ENCODE measurements at places on chromosomes 3 and 15.

DNA sequence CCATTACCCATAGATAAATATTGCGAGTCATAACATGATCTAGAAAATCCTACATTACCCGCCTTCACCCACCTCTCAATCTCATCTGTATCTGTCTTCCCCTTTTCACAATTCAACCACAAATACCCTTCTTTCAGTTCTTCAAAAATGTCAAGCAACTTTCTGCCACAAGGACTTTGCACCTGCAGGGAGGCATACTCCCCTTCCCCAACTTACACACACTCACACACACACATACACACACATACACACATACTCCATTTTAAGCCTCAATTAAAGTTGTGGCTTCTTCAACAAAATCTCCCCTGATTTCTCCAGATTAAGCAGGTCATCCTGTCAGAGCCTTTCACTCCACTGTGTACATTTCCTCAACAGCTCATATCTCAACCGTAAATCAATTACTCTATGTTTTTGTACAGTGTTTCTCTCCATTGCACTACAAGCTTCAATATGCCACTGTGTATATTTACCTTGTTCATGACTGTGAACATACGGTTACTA is 33.1 kb upstream of the CCDC50 start:
- DNase-seq, result no peak

GRCh38 chr15:80161468-80162016 is 8.7 kb downstream of the FAH start:
- DNase-seq, result no peak

- DNase-seq, result no peak
These were observed 9.9 kb upstream of the CD200R1L start for GRCh38 chr3:112856537-112856936.

DNA sequence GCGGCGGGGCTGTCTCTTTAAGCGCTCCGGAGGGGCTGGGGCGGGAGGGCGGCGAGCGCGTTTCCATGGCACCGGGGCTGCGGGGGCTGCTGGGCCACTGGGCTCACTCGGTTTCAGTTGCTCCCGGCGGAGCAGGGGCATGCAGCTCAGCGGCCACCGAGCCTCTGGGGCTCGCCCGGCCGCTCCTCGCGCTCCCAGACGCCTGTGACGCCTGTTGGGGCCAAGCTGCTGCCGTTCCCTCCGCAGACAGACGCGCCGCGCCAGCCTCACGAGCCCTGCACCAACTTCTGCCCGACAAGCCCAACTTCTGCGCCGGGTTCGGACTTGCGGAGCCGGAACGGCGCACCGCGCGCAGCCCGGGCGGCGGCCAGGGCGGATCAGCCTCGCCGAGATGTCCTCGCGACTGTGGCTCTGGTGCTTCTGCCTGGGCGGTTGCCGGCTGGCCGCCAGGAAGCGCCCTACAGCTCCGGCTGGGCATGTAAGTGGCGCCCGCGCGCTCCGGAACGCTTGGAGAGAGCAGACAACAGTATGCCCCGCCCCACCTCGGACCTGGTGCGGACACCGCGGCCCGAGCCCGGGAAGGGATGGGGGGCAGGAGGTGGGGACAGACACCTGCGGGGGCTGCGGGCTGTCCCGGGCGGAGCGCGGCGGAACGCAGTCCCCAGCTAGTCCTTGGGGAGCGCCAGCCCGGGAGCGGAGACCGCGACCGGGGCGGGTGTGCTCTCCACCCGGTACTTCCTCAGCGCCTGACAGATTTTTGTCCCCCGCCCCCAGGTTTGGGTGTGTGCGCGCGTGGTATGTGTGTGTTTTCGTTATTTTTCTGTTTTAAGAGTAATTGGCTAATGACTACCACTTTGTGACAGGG is 154.1 kb upstream of the GOLIM4 start:
- peak; percentile 91 for DNase-seq

DNA sequence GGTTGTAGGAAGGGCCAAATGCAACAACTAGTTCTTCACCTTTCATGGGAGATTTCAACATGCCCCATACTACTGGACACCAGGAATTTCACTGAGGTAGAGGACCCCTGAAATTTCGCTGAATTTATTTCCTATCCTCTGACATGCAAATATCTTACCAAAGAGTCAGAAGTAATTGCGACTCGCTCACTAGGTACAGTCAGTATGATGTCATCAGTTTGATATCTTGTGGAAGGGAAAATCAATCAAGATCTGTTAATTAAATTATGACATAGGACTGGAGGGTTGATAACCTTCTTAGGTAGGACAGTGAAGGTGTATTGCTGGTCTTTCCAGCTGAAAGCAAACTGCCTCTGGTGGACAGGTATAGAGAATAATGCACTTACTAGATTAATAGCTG is 74.9 kb upstream of the TNIK start:
- DNase-seq, result no peak
